Hepatocyte (in vitro differentiated cells): ENCODE measurements at places on chromosomes 5 and 9. TPM values are rescaled to one million over a fixed set of nuclear protein-coding genes. Genes with fewer than 3 reads are reported as not detected.

GRCh38 chr9:87160148-87161102, 213.1 kb upstream of the GAS1 start:
- no peak overlapping the region for H3K4me3 ChIP-seq
- no peaks in the 10 kb centered on the region for H3K36me3 ChIP-seq
- no peak overlapping the region for H3K27ac ChIP-seq
- H3K4me1 ChIP-seq = no peaks in the 10 kb centered on the region
- H3K27me3 ChIP-seq = no peaks in the 10 kb centered on the region

DNA sequence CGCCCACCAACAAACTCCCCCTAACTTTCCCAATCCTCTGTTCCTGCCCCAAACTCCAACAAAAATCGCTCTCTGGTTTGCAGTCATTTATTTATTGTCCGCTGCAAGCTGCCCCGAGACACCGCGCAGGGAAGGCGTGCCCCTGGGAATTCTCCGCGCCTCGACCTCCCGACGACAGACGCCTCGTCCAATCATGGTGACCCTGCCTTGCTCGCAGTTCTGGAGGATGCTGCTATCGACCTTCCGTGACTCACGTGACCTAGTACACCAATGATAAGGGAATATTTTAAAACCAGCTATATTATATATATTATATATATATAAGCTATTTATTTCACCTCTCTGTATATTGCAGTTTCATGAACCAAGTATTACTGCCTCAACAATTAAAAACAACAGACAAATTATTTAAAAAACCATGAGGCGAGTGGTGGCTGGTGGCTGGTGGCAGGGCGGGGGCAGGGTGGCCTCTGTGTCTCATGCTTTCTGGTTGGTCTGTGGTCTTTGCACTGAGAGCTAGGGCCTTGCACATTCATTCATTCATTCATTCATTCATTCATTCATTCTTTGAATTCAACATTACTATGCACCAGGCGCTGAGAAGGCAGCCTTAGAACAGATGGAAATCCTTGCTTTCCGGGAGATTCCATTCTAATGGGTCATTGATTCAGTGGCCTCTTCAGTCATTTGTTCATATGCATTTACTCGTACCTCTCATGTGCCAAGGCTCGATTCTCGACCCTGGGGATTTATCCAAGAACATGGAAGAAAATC, 37.9 kb downstream of the FGF18 start:
- no peak overlapping the region for H3K27ac ChIP-seq
- no peak for DNase-seq
- no peaks in the 10 kb centered on the region for H3K27me3 ChIP-seq
- no peak overlapping the region for H3K4me3 ChIP-seq
- H3K36me3 ChIP-seq = no peaks in the 10 kb centered on the region

GRCh38 chr5:120432861-120433260, 31.2 kb upstream of the PRR16 start:
- DNase-seq = no peak
- no peaks in the 10 kb centered on the region for H3K4me1 ChIP-seq
- H3K4me3 ChIP-seq = no peak overlapping the region
- H3K27me3 ChIP-seq = no peaks in the 10 kb centered on the region

DNA sequence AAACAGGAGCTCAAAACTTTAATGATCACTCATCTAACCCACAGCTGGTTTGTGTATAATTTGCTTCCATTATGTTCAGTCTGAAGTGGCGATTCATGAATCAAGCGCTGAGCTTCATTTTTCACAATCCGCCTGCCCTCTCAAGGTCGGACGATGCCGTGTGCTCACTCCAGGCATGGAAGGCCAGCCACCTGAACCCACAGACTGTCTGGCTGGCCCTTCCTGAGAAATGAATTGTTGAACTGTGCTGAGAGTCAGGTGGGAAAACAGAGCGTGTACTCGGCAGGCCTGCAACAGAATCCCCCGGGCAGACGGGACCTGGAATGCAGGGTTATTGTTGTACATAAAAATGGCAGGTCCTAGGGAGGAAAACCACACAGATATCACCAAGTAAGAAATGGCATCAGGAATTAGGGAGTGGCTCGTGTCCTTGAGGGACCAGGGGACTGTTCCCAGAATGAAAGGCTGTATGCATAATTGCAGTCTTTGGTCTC, 375.7 kb downstream of the IRX2 start:
- no peak overlapping the region for H3K4me3 ChIP-seq
- no peaks in the 10 kb centered on the region for H3K4me1 ChIP-seq
- no peak overlapping the region for H3K27ac ChIP-seq
- DNase-seq = no peak

GRCh38 chr5:77852068-77852513, 76.0 kb upstream of the TBCA start:
- no peaks in the 10 kb centered on the region for H3K4me1 ChIP-seq
- H3K27me3 ChIP-seq = peaks cover 16% of the 10 kb centered on the region
- DNase-seq = no peak
- H3K27ac ChIP-seq = peak overlapping the region; percentile 25
- no peaks in the 10 kb centered on the region for H3K36me3 ChIP-seq

- H3K4me3 ChIP-seq = no peak overlapping the region
- H3K27me3 ChIP-seq = peaks cover 12% of the 10 kb centered on the region
- DNase-seq = no peak
- H3K36me3 ChIP-seq = no peaks in the 10 kb centered on the region
- H3K27ac ChIP-seq = no peak overlapping the region
Observed at GRCh38 chr5:160366230-160366629, 4.2 kb downstream of the C1QTNF2 start.

GRCh38 chr9:123358181-123358905, 2.3 kb downstream of the CRB2 start:
- no peaks in the 10 kb centered on the region for H3K36me3 ChIP-seq
- H3K4me1 ChIP-seq = peaks cover 42% of the 10 kb centered on the region
- H3K27ac ChIP-seq = no peak overlapping the region
- no peak for DNase-seq
- no peaks in the 10 kb centered on the region for H3K27me3 ChIP-seq

GRCh38 chr9:32399110-32399815, 14.8 kb downstream of the ACO1 start:
- H3K4me3 ChIP-seq = no peak overlapping the region
- H3K27me3 ChIP-seq = no peaks in the 10 kb centered on the region
- no peak for DNase-seq

DNA sequence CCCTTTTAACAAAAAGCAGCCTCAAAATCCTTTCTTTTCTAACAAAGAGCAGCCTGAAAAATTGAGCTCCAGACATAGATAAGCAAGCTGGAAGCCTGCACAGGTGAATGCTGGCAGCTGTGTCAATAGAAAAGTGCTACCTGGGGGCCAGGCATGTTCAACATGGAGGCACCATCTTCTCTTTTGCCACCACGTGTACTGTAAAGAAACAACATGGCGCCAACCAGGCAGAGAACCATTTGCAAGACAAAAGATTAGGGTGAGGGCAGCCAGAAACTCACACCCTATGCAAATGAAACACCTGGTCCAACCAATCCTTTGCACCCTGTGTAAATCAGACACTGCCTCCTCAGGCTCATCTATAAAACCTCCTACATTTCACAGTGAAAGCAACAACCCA, 96.0 kb downstream of the ACTL7B start:
- no peaks in the 10 kb centered on the region for H3K36me3 ChIP-seq
- H3K4me3 ChIP-seq = no peak overlapping the region
- DNase-seq = no peak
- no peaks in the 10 kb centered on the region for H3K4me1 ChIP-seq

DNA sequence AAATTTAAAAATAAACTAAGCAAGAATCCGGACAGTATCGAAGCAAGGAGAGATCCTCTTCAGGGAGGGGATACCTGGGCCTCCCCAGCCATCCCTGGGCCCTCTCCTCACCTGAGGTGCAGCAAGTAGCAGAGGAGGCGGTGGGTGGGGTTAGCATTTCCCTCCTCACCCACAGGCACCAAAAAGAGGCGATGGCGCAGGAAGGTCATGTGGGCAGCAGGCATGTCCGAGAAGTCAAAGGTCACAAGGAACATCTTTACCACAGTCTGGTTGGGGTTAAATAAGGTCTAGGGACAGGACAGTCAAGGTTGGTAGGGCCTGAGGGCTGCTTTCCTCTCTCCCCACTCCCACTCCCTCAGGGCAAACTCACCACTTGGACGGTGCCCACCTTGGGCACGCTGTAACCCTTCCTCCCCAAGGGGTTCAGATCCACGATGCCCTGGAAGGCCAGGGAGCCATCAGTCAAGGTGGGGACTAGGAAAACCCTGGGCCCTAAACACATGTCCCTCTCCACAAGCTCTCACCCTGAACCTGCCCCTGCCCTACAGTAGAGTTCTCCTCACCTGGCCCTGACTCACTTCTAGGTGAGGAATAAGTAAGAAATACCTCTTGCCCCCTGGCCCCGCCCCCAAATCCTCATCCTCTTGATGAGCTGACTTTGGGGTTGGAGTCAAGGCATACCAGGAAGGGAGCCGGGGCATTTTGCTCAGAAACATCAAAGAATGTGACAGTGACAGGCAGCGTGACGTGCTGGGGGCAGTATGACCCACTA, 2.8 kb upstream of the STOML2 start:
- no peaks in the 10 kb centered on the region for H3K36me3 ChIP-seq
- no peak overlapping the region for H3K4me3 ChIP-seq
- H3K4me1 ChIP-seq = peaks cover 19% of the 10 kb centered on the region
- DNase-seq = no peak
- H3K27ac ChIP-seq = no peak overlapping the region

DNA sequence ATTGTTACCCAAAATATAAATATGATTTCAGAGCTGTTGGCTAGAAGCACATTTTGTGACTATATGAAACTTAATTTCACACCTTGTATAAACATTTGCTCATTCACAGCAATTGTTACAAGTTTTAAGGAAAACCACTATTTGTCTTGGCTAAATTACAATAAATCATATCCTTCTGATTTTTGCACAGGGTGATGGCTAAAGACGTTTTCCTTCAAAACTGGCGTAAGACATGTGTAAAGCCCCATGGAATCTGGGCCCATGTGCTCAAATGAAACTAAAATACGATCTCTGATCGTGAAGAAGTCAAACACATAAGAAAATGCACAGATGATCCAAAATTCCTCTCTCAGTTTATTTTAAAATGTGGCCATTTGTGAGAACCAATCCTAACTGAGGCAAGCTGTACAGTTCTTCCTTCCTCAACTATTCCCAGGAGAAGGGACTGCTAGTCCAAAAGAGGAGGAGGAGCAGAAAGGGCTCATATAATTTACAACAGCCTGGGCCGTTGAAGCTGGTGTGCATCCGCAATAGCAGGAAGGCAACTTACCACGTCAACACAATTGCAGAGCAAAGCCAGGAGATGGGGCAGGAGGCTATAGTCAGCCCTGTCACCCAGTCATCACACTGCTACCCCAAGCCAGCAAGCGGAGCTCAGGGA, 98.4 kb downstream of the MED27 start:
- no peak overlapping the region for H3K27ac ChIP-seq
- H3K4me3 ChIP-seq = no peak overlapping the region
- no peaks in the 10 kb centered on the region for H3K27me3 ChIP-seq

DNA sequence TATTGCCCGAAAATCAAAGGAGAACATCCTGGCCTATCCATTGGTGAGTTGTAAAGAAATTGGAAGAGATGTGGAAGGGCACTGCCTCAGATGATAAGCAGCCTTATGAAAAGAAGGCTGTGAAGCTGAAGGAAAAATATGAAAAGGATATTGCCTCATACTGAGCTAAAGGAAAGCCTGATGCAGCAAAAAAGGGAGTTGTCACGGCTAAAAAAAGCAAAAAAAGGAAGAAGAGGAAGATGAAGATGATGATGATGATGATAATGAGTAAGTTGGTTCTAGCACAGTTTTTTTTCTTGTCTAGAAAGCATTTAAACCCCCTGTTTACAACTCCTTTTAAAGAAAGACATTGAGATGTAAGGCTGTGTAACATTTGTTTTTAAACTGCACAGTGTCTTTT, 59.8 kb upstream of the ZBED3 start:
- H3K4me1 ChIP-seq = no peaks in the 10 kb centered on the region
- no peaks in the 10 kb centered on the region for H3K36me3 ChIP-seq
- no peak overlapping the region for H3K27ac ChIP-seq
- DNase-seq = no peak

- no peak overlapping the region for H3K27ac ChIP-seq
- no peak overlapping the region for H3K4me3 ChIP-seq
- H3K4me1 ChIP-seq = peaks cover 11% of the 10 kb centered on the region
- H3K27me3 ChIP-seq = no peaks in the 10 kb centered on the region
- H3K36me3 ChIP-seq = no peaks in the 10 kb centered on the region
Observed at GRCh38 chr5:56588636-56589480, 226.5 kb upstream of the MAP3K1 start.

- H3K4me1 ChIP-seq = peaks cover 13% of the 10 kb centered on the region
- H3K36me3 ChIP-seq = no peaks in the 10 kb centered on the region
- H3K27ac ChIP-seq = no peak overlapping the region
- no peak overlapping the region for H3K4me3 ChIP-seq
- DNase-seq = no peak
- H3K27me3 ChIP-seq = no peaks in the 10 kb centered on the region
Observed at GRCh38 chr5:131375351-131375750, 111.5 kb downstream of the CDC42SE2 start.

GRCh38 chr9:10048994-10049393, 563.8 kb downstream of the PTPRD start:
- H3K36me3 ChIP-seq = no peaks in the 10 kb centered on the region
- H3K4me3 ChIP-seq = no peak overlapping the region
- no peaks in the 10 kb centered on the region for H3K27me3 ChIP-seq
- H3K4me1 ChIP-seq = no peaks in the 10 kb centered on the region
- no peak for DNase-seq

- H3K36me3 ChIP-seq = no peaks in the 10 kb centered on the region
- no peak overlapping the region for H3K27ac ChIP-seq
- no peak overlapping the region for H3K4me3 ChIP-seq
- no peaks in the 10 kb centered on the region for H3K27me3 ChIP-seq
Observed at GRCh38 chr9:126699401-126699881, 85.7 kb downstream of the LMX1B start.

DNA sequence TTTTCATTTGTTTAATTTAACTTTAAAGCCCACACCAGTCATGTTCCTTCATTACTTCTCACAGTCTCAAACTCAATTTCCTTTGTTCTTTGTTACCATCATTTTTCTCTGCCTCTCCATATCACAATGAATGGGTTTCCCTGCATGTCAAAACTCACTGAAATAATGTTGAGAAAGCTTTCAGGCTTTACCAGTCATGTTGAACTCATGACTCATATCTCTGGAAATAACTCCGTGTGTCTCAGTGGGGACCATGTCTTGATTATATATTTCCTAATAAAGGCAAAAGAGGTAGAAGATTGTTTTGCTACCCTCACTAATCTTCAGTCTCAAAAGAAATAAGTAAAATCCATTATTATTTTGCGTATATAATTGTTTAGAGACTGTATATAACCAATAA, 231.2 kb downstream of the CHSY3 start:
- H3K27ac ChIP-seq = peak overlapping the region; percentile 62
- no peaks in the 10 kb centered on the region for H3K27me3 ChIP-seq
- peak; percentile 13 for DNase-seq

- H3K4me3 ChIP-seq = no peak overlapping the region
- H3K27ac ChIP-seq = no peak overlapping the region
- DNase-seq = no peak
- H3K36me3 ChIP-seq = no peaks in the 10 kb centered on the region
- H3K4me1 ChIP-seq = no peaks in the 10 kb centered on the region
Observed at GRCh38 chr5:149028984-149029383, 33.9 kb downstream of the SH3TC2 start.

GRCh38 chr5:135942202-135942771, 12.5 kb downstream of the LECT2 start:
- no peak overlapping the region for H3K27ac ChIP-seq
- H3K36me3 ChIP-seq = no peaks in the 10 kb centered on the region
- H3K27me3 ChIP-seq = no peaks in the 10 kb centered on the region
- no peak overlapping the region for H3K4me3 ChIP-seq
- H3K4me1 ChIP-seq = no peaks in the 10 kb centered on the region
- no peak for DNase-seq

The PTPN3 gene
- 11.8 and 12.1 TPM in 2 replicates for total RNA-seq

The ZBED3 gene
- 6.0 and 6.2 TPM in 2 replicates for total RNA-seq

The PGM5 gene
- 35.2 and 38.8 TPM in 2 replicates for total RNA-seq

The PHYHD1 gene
- total RNA-seq = 12.6 and 20.3 TPM in 2 replicates

The HRCT1 gene
- total RNA-seq = 0.24 and 0.90 TPM in 2 replicates

The GDNF gene
- 0.20 and 1.1 TPM in 2 replicates for total RNA-seq

The PCA3 gene
- 0.16 TPM in 1 of 2 replicates, not detected in the other for total RNA-seq

The LCN9 gene
- 2.2 and 2.6 TPM in 2 replicates for total RNA-seq

The SPATA6L gene
- 1.0 and 2.5 TPM in 2 replicates for total RNA-seq
